LoVo (cell line): ENCODE measurements at places on chromosomes 3 and 15.

- no peak for DNase-seq
These were observed 147.1 kb downstream of the PGPEP1L start for GRCh38 chr15:98860281-98861041.

GRCh38 chr3:10798600-10799367, 17.2 kb upstream of the SLC6A11 start:
- DNase-seq, result no peak

DNA sequence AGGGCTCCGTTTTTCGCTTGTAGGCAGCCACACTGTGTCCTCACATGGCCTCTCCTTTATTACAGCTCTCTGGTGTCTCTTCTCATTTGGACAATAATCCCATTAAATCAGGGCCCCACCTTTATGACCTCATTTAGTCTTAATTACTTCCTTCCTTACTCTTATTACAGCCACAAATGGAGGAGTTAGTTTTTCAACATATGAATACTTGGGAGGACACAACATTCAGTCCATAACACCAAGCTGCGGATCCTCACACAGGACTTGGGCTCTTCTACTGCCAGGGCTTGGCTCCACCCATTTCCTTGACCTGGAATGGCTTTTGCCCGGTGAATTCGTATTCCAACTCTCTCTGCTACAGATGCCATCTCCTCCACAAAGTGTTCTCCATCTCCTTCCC, 74.3 kb upstream of the SLC7A14 start:
- DNase-seq, result peak; percentile 3

DNA sequence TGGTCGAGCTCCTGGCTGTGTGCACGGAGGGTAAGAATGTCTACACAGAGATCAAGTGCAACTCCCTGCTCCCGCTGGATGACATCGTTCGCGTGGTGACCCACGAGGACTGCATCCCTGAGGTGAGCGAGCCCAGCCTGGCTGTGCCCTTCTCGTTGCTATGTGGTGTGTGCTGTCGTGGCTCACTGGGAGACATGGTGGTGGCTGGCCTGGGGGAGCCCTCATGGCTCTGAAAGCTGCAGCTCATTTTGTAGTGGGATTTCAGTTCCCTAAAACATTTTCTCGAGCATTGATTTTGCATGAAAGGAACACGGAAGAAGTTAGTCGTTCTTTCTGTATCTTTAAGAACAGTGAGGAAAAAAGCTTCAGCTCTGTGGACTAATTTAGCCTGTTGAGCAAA, 200.5 kb downstream of the ITPR1 start:
- no peak for DNase-seq

DNA sequence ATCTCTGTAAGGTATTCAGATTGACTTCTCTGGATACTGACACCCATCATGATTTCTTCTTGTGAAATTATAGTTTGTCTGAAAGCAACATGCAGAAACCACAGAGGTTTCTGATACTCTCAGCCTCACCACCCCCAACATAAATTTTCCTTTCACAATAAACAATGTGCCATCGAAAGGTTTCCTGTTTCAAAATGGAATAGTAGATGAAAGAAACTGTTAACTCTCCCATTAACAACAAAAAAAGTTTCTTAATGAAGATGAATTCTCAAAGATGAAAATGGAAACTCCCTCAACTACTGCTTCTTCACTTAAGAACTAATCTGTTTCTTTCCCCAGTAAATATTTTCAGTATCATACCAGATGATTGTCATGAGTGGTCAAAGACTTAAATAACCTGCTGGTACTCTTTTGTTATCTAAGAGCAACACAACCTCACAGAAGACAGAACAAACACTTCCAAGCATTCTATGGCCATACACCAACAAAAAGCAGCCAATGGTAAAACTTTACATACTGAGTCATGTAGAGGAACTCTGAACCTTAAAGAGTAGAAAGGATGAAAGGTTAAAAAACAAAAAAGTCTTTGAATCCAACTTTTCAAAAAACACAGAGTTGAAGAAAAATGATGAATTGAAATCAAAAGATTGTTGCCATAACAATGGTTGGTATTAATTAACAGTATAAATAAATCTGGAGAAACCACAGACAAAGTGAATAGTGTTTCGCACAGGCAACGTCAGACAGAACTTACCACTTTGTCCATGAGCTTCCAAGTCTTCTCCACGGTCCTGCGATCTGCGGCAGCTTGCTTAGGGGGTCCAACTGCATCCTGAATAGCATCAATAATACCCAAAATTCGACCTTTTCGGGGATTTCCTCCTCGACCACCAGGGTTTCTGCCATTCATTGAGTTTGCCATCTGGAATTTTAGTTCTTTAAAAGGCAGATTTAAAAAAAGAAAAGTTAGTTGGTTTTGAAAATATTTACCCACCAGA, 1.9 kb downstream of the CBLB start:
- DNase-seq, result no peak

GRCh38 chr15:31409171-31409570, 82.5 kb downstream of the KLF13 start:
- DNase-seq, result no peak

- DNase-seq, result no peak
These were observed 840.0 kb downstream of the EPHA3 start for GRCh38 chr3:89947337-89947954.

DNA sequence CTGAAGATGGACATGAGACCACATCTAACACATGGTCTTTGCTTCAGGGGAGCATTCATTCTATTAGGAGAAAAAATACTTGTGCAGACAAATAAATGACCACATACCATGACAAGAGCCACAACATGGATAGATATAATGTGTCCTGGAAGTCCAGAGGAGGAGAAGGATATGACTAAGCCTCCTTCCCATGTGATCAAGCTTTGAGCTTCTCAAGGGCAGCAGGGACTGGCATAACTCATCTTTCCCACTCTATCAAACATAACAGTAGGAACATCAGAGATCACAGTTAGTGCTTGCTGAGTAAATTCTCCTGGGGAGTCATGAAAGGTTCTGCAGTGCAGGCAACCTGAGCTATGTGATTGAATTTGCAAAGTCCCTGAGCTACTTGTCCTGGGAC, 86.0 kb upstream of the LPP start:
- no peak for DNase-seq

DNA sequence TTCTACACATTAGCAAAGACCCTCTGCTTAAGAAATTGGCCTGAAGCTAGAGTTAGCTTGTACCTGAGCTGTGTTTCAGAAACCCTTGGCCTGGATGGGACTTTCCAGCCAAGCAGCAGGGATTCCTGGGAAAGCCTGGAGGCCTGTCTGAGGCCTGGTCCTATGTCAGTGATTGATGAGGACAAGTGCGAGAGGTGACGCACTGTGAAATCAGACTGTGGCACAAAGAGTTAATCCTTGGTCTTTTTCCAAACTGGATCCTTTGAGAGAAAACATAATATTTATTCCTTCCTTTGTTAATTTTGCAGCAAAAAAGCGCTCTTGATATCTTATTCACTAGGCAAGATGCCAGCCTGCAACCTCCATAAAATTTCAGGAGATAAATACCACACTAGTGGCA, 225.0 kb upstream of the ATP11B start:
- DNase-seq, result no peak

- DNase-seq, result peak; percentile 16
These were observed 8.6 kb upstream of the STX19 start for GRCh38 chr3:94036909-94037507.

DNA sequence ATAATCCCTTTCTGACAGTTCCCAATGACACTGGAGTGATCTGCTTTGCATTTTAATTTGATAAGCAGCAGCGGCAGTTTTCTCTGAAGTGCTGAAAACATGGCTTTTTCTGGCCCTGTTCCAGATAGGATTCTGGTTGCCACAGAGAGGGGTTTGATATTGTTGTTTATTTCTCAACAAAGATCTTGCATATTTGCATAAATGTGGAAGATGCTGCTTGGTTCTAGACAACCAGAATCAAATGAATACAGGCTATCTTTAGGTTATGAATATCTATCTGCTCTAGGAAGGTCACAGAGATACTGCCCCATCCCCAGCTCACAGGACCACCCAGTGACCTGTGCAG, 137.1 kb downstream of the ZNF609 start:
- DNase-seq, result no peak

GRCh38 chr3:25130724-25131520, 297.1 kb upstream of the RARB start:
- DNase-seq, result no peak

DNA sequence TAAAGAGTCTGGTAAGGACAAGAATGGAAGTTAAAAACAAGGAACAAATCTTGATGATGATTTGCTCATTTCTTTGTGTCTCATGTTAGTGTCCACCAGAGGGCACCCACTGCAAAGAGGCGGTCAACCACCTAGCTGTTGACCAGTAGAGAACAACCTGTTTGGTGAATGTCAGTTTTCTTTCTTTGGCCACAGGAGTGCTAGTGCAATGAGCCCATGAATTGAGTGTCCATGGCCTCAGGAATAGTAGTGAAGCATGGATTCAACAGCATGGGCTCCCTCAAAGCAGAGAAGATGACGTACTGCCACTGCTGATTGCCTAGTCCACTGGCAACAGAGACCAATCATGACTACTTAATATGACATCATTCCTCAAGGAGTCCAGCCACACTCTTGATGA, 10.7 kb upstream of the CNTN6 start:
- DNase-seq, result peak; percentile 5

DNA sequence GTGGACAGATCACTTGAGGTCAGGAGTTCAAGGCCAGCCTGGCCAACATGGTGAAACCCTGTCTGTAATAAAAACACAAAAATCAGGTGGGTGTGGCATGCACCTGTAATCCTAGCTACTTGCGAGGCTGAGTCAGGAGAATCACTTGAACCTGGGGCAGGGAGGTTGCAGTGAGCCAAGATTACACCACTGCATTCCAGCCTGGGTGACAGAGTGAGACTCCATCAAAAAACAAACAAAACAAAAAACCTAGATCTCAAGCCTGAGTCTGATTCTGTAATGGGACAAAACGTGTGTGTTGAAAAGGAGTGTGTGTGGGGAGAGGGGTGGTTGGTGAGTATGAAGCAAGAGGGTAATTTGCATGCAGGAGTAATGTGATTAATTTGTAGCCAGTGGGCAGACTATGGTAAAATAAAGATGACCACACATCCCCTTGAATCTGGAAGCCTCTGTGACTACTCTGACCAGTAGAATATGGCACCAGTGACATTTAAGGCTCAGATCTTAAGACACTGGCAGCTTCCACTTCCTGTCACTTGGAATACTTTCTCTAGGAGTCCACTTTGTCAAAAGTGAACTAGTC, 18.4 kb upstream of the OPA1 start:
- no peak for DNase-seq

GRCh38 chr15:45573961-45574629, 13.1 kb upstream of the BLOC1S6 start:
- peak; percentile 19 for DNase-seq

- no peak for DNase-seq
These were observed 153.5 kb upstream of the GOLIM4 start for GRCh38 chr3:168249205-168249549.

- no peak for DNase-seq
These were observed 800.7 kb upstream of the GRM7 start for GRCh38 chr3:6060251-6060650.

GRCh38 chr3:178823150-178823549, 248.5 kb downstream of the ZMAT3 start:
- no peak for DNase-seq

DNA sequence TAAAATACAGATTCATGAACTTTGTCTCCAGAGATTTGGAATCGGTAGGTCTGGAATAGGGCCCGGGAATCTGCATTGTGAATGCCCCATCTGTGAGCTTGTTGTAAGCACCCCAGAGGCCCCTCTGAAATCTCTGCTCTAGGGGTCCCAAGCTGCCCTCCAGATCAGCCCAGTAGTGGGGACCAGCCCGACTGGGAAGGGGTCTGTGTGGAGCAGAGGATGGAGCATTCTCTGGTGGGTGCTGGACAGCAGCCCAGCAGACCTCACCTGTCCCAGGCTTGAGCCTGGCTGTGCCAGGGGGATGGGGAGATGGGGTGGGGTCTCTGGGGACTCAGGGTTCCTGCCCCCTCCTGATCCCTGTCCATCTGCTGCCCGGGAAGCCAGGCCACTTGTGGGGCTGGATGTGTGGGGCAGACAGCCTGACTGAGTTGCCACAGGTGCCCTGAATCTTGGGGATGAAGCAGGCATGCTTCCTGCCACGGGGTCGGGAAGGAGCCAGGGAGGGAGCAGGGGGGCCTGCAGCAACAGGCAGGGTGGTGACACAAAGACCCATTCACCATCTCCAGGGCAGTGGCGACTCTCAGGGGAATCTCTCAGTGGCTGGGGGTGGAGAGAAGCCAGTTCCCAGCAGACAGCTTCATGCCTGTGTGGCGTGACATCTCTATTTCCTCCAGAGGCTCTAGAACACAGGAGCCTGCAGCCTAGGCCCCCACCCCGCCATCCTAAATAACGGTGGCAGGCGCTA, 99.3 kb downstream of the WNT7A start:
- DNase-seq, result no peak

GRCh38 chr15:91992945-91993344, 139.4 kb downstream of the SLCO3A1 start:
- DNase-seq, result no peak

DNA sequence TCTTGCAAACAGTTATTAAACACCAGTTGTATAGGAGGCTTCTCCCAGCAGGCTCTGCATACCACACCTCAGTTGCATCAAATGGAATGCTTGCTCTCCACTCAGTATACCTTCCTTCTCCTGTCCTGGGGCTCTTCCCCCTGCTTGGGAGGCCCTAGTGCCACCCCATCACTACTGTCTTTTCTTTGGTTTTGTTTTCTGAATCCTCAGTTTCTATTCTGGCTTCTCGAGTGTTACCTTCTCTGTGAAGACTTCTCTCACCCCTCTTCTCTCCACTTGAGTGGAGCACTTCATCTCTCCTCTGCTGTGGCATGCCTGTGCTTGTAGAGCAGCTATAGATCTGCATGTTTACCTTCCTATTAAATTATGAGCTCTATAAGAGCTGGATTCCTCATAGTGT, 75.7 kb upstream of the TPRG1 start:
- DNase-seq, result no peak

DNA sequence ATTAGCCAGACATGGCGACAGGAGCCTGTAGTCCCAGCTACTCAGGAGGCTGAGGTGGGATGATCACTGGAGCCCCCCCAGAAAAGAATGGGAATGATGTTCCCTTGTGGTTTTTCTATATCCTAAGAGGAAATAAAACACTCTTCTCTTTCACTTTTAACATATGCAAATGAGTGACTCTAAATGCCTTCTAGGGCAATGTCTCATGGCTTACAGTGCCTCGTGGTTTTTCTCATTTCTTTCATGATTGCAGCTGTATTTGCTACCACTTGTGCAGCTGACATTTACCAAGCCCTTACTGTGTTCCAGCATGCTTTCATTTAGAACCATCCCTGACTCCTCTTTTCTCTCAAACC, 26.4 kb downstream of the STOML1 start:
- no peak for DNase-seq

DNA sequence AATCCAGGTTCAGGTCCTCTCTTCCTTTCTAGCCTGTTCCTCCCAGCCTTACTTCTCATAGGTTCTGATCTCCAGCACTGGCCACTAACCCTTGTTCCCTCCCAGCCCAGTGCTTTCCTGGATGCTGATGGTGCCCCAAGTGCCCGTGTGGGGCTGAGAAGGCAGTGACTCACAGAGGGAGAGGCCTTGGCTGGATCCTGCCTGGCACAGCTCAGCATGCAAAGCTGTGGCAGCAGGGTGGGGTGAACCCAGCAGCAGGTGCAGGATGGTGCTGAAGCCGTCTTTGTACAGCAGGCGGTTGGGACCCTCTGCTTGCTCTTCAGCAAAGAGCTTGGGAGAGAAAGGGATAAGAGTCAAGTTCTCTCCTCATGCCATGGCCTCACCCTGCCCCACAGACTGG, 7.6 kb downstream of the LPCAT4 start:
- DNase-seq, result no peak

- DNase-seq, result no peak
These were observed 76.9 kb downstream of the UBP1 start for GRCh38 chr3:33363113-33363800.
